Right kidney (tissue), 9 donors: ENCODE measurements at places on chromosomes 1 and 21.

GRCh38 chr1:202639500-202639899 lies 70.8 kb downstream of the SYT2 start:
- DNase-seq = no peak

DNA sequence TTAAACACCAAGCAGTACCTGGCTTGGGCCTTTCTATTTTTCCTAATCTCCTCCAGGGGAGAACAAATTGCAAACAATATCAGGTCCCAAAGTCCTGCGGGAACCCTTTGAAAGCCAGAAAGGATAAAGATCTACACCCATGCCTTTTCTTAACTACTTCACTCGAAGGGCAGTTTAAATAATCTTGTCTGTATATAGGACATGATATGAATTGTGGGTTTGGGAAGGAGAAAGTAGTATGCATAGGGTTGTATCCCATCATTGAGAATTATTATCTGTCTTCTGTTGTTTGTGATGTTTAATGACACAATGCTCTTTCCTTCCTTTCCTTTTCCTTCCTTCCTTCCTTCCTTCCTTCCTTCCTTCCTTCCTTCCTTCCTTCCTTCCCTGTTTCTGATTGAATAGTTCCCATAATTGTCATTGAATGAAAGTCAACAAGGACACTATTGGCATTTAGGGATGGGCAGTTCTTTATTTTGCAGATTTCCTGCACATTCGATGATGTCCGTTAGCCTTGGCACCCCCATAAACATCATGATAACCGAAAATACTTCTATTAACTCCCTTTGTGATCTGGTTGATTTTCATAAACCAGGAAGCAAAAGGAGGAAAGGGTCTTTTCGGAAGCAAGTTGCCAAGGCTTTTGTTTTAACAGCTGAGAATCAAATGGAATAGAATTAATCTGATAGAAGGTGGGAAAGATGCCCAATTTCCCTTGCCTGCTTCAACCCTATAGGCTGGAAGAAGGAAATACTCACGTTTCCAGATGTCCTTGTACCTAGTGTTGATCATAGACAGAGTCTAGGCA lies 141.3 kb downstream of the ATG4C start:
- DNase-seq = no peak

DNA sequence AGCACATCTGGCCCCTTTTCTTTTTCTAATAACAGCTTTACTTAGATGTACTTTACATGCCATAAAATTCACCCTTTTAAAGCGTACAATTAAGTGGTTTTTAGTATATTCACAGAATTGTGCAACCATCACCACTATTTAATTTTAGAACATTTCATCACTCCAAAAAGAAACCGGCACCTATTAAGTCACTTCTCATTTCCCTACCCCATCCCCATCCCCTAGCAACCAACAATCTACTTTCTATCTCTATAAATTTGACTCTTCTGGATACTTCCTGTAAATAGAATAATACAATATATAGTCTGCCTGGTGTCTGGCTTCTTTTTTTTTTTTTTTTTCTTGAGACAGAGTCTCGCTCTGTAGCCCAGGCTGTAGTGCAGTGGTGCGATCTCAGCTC lies 59.5 kb upstream of the ENAH start:
- DNase-seq = no peak

GRCh38 chr21:40164905-40165772 lies 297.9 kb downstream of the PCP4 start:
- DNase-seq = no peak

GRCh38 chr1:111742938-111743549 lies 3.8 kb upstream of the INKA2 start:
- DNase-seq = no peak

DNA sequence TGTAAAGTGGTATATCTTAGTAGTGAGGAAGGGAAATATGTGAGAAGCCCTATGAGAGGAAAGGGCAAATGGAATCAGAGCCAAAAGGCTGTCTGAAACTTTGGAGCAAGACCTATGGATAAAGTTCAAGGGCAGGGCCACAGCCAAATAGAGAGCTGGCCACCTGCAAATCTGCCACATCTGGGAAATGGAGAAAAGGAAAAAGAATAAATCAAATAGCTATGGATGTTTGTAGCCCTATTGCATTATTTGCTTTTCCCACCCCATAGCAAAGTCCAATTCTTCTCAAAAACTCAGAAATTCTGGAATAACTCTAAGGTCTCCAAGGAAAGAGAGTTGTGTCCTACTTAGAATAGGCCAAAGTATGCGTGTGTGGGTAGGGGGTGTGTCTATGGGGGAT lies 4.0 kb upstream of the HLX start:
- DNase-seq = no peak

GRCh38 chr1:154774175-154774855 lies 95.8 kb downstream of the KCNN3 start:
- DNase-seq = no peak

DNA sequence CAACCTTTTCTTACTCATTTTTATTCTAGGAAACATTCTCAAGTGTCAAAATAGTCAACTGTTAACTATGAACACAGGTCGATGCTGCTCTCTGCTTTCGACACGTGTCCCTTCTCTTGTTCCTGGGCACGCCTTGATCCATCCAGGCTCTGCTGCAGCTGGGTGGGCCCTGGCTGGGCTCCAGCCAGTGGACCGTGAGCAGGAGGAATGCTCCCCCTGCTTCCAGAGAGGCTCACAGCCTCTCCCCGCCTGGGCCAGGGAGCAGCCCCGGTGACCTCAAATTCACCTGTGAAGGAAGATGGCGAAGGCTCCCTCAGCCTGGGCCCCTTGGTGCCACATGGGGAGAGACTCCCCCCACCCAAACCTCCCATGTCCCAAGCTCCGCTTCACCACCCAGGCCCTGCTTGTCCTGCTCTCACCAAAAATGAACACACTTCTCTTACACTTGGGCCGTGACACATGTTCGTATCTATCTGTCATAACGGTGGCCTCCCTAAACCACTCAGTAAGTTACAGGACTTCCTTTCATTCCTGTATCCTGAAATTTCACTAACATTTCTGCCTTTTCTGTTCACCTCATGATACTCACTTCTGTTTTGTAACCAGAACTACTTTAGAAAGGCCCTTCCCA lies 24.6 kb upstream of the ADARB1 start:
- DNase-seq = no peak

DNA sequence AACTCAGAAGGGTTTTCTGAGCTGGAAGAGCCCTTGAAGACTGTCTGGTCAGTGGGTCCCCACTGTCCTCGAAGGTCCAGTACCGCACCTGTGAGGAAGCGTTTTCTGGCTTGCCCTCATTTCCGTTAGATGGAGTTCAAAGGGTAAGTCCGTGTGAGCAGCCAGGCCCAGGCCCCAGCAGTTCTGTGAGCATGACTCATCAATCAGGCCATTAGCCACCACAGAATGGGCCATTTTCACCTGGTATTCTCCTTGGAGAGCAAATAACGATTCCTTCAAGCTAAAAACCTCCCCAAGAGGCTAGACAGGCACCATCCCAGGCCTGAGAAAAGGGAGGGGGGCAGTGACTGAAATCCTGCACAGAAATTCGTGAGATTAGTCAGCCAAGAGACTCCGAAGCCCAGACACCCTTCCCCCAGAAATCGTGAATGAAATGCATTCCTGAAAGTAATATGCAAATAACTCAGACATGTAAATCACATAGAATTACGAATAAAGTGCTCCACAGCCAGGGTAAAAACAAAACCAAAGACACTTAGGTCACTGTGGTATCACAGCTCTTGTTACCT lies 66.0 kb downstream of the BCAR3 start:
- DNase-seq = no peak

GRCh38 chr1:44926311-44926781 lies 60.0 kb downstream of the EIF2B3 start:
- DNase-seq = no peak

DNA sequence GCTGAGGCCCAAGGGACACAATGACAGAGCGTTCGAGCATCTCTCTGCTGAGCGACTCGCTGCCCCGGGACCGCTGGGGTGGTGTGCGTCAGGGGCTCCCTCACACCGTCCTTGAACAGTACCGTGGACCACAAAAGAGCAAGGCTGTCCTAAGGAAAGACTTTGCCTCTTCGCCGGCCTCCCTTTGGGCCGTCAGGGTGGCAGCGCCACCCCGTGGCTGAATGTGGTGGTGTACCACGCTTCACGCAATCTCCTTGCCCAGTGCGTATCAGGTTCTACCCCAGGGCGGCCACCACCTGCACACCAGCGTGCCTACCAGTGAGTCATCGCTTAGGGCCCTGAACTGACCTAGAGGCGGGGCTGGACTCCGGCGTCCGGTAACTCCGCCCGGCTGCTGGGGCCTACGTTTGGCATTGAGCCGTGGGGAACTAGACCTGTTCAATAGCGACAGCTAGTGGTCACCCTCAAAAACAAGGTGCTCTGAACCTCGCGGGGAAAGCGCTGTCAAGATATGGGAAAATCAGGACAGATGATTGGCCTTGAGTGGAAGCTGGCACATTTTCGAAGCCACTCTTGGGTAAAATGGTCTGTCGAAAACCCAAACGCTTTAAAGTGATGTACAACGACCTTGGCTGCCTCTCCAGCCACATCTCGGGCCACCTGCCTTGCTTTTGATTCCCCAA lies 8.1 kb upstream of the TRAF3IP3 start:
- peak; percentile 83 for DNase-seq

- no peak for DNase-seq
Measured at GRCh38 chr1:168476588-168477385, 67.0 kb downstream of the XCL2 start.

DNA sequence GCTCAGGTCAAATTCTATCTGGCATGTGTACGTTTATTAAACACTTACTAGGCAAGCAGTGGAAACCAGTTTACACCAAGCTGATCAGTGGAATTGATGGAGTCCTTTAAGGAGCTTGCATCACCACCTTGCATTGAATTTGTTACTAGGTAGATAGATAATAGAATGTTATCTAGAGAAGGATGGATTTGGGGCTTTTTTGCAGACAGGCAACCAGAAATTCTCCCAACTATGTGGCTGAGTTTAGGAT lies 44.9 kb downstream of the HHAT start:
- DNase-seq = no peak

DNA sequence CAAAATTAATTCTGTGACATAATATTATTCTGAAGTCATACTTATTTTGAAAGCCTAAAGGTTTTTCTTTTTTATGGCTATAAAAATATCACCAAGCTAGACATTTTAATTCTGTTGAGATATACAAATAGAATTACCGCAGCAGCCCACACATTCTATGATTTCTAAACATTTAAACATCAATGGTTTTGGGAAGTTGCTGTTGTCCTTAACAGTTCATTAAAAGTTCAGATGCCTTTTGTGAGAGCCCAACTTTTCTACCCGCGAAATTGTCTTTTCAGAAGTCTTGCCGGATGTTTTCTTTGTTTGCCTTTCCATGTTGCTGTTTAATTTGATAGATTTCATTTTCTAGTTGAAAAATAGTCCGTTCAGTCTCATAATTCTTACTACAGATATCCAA lies 40.5 kb downstream of the CDC14A start:
- no peak for DNase-seq

GRCh38 chr1:8397511-8397910 lies 79.6 kb downstream of the SLC45A1 start:
- DNase-seq = no peak

GRCh38 chr1:67459068-67459467 lies 28.9 kb upstream of the SERBP1 start:
- DNase-seq = no peak

GRCh38 chr1:106756752-106757151 lies 299.7 kb upstream of the PRMT6 start:
- DNase-seq = no peak

DNA sequence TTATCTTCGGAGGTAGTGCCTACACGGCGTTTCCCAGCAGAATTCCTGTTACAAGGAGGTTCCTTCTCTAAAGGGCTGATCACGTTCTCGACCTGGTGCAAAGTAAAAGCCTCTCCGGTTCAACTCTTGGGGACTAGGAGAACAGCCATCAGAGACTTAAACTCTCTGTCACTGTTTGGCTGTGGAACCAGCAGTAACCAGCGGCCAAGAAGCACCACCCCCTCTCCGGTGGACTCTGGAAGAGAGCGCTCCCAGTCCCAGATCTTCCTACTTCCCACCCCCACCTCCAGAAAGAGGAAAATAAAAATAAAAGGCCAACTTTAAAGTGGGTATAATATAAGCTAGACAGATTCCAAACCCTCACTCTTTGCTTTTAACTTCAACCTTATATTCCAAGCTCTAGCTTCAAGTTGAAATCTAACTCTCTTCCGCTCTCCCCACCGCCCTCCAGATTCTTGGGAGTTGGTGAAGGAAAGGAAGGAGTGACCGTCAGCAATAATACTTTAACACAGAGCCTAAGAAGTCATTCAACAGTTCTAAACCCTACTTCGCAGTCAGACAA lies 2.9 kb downstream of the BRINP3 start:
- peak; percentile 35 for DNase-seq

GRCh38 chr1:54728027-54728426 lies 12.4 kb downstream of the TTC4 start:
- no peak for DNase-seq

GRCh38 chr21:40331172-40331571 lies 463.9 kb downstream of the PCP4 start:
- no peak for DNase-seq

- DNase-seq = peak; percentile 22
Measured at GRCh38 chr1:229864686-229865230, 202.3 kb upstream of the GALNT2 start.

DNA sequence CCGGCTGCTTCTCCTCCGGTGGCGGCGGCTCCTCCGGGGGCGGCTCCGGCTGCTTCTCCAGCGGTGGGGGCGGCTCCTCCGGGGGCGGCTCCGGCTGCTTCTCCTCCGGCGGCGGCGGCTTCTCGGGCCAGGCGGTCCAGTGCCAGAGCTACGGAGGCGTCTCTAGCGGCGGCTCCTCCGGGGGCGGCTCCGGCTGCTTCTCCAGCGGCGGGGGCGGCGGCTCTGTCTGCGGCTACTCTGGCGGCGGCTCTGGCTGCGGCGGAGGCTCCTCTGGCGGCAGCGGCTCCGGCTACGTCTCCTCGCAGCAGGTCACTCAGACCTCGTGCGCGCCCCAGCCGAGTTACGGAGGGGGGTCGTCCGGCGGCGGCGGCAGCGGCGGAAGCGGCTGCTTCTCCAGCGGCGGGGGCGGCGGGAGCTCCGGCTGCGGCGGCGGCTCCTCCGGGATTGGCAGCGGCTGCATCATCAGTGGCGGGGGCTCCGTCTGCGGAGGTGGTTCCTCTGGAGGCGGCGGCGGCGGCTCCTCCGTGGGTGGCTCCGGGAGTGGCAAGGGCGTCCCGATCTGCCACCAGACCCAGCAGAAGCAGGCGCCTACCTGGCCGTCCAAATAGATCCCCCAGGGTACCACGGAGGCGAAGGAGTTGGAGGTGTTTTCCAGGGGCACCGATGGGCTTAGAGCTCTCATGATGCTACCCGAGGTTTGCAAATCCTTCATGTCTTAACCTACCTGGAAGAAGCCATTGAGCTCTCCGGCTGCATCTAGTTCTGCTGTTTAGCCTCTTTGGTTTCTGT lies 2.0 kb downstream of the LORICRIN start:
- peak; percentile 57 for DNase-seq

DNA sequence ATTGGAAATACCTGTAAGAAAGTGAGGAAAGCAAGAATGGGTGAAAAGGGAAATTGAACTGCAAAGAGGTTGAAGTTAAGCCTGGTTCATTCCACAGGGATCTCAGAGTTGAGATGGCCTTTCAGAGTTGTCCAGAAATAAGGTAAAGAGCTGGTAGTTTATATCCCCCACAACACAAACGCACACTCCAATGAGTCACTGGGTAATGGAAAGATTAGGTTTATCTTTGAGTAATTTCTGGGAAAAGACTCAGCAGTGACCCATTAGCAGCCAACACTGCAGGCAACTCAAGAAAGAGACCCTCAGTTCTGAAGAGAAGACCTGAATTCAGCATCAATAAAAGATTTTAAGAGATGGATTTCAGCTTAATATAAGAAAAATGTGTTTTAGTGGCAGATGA lies 485.5 kb downstream of the PTPRC start:
- no peak for DNase-seq
